ENCODE measurements at places on chromosomes 6 and 20.

DNA sequence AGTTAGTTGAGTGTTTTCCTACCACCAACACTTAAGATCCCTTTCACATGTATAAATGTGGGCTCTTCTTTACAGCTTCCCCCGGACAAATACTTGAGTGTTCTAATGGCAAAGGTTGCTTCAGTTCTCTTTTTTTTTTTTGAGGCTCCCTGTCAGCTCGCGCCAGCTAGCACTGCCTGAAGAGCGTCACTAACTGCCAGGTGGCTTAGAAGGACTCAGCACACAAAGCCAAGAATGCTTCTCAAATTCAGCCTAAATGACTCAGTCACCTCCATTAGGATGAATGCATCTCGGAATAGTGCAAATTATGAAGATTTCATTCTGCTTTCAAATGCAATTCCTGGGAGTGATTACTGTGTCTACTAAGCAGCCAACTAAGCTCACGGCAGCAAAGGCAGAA is 150.7 kb upstream of the BTBD3 start:
- DNase-seq = no peak

DNA sequence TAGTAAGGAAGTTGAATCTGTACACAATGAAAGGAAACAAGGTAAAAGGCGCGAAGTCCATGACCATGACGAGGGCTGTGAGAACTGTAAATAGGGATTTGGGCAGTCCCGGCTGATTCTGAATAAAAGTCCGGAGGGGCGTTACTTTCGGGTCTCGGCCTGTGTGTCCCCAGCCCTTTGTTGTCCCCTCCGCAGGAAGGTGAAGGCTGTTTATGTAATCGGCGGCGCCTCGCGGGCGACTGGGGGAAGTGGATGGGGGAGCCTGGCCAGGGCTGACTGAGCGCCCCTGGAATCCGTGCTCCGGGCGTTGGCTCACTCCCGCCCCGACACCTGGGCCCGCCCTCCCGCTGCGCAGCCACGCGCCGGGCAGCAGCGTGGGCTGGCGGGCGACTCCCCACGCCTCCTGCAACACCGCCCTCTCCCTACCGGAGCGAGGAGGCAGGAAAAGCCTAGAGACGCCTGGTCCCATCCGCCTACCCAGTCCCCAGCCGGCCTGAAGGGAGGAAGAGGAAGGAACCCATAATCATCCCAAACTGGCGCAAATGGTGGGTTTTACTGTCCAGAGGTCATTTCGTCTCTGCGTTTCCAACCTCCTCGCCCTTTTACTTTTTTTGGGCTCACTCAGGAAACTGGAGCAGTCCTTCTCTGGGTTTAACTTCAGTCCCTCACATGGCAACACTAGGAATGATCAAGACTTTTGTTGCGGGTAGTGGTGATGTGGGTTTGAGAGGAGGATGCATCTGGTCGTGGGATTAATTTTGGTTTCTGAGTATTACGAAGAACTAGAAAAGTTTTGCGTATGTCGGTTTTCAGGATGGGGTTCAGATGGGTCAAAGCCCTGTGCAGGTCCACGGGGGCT is 12.1 kb downstream of the TRIM31 start:
- peak; percentile 7 for DNase-seq

- DNase-seq = no peak
Observed at GRCh38 chr6:99789767-99790166, 183.1 kb downstream of the PRDM13 start.

DNA sequence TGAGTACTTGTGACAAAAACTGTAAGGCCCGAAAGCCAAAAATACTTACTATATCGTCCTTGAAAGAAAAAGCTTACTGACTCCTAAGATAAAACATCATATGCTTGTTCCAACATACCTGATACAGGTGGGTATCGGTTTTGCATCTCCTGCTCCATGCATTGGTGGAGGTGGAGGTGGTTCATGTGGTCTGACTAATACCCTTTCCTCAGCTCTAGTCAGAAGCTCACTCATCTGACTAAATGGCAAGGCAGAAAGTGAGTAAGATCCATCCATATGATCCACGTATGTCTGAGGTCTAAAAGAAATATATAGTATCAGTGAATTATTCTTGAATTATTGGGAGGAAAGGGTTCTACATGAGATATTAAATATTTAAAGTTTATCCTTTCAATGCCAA is 76.2 kb downstream of the WASF1 start:
- no peak for DNase-seq

GRCh38 chr6:51533962-51534361 is 553.5 kb downstream of the PKHD1 start:
- DNase-seq = no peak

DNA sequence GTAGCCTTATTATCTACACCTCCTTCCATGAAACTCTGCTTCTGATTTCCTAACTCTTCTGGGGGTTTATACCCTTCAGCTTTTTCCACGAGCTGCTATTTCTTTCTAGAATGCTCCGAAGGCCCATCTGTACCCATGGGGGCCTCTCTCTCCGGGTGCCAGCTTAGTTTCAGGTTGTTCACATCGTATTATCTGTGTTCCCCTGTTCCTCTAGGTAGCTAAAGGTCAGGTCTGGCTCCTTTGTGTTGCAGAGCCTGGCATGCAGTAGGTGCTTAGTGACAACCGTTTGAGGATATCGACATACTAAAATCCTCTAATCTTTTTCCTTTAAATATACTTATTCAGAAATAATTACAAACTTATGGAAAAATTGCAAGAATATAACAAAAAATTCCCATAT is 73.0 kb downstream of the UST start:
- no peak for DNase-seq

DNA sequence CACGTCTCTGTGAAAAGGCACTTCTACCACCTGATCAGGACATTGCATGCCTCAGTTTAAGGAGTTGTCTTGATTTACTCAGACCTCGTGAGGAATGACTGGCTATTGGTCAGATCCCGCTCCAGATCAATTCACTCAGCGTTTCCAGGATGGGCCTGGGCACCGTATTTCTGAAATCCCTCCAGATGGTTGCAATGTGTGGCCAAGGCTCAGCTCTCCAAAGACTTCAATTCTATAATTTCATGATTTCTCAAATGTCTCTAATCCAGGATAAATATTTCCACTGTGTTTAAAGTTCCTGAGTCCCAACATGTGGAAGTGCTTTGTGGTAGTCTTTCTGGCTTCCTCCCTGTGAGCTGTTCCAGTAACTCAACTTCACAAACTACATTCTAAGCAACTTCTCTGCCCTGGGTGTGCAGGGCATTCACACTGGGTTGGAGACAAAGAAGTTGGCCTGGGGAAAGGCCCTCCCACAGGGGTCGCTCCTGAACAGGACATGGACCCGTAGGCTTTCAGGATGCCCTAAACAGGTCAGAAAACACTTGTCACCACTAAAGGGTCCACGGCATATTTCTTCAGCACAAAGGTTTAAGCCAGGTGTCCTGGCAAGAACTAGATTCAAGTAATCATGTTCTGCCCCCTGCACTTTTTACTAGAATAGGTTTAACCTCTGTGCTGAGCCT is 212.1 kb downstream of the WDR27 start:
- no peak for DNase-seq

- no peak for DNase-seq
Observed at GRCh38 chr20:21516180-21516567, 2.3 kb upstream of the NKX2-2 start.

GRCh38 chr6:52588087-52588709 is 11.3 kb upstream of the TRAM2 start:
- DNase-seq = no peak

- DNase-seq = no peak
Observed at GRCh38 chr6:45265246-45265645, 62.9 kb upstream of the RUNX2 start.

- DNase-seq = no peak
Observed at GRCh38 chr20:64164123-64164836, at the start of gene MYT1. Gene MYT1 (plus strand): TSS chr20:64164452. CDS start chr20:64198862, 34,410 bp downstream.

DNA sequence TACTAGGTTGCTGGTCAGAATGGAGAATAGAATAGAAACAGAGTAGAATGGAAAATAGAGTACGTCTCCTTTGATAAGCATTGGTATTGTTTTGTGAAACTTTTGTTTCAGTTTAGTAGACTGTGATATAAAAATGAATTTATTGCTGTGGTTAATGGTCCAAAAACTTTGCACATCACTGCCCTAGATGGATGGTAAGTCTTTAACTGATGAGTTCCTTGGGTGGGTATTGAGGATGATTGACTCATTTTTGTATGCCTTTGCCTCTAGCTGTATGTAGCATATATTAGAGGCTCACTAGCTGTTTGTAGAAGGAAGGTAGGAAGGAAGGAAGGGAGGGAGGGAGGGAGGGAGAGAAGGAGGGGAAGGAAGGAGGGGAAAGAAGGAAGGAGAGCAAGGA is 48.3 kb downstream of the ZDHHC14 start:
- no peak for DNase-seq

DNA sequence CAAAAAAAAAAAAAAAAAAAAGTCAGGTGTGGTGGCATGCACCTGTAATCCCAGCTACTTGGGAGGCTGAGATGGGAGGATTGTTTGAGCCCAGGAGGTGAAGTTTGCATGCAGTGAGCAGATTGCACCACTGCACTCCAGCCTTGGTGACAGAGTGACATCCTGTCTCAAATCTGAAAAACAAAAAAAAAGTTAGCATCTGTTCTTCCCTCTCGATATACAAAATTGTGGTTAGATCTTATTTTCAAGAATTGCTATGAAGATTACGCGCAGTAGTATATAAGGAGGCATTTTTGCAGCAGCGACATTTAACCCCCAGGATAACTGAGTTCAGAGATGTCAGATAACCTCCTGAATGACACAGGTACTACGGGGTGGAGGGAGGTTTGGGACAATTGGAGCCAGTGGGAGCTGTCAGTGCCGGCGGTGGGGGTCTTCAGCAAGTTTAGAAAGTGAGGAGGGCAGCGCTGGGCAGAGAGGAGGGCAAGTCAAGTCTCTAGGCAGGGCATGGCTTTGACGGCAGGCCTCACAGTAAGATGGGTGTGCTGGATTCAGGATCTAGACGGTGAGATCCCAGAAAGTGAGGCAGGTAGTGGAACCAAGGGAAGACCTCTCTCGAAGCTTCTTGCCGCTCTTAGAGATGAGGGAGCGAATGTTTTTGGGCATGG is 26.2 kb upstream of the MRPS18A start:
- DNase-seq = no peak

DNA sequence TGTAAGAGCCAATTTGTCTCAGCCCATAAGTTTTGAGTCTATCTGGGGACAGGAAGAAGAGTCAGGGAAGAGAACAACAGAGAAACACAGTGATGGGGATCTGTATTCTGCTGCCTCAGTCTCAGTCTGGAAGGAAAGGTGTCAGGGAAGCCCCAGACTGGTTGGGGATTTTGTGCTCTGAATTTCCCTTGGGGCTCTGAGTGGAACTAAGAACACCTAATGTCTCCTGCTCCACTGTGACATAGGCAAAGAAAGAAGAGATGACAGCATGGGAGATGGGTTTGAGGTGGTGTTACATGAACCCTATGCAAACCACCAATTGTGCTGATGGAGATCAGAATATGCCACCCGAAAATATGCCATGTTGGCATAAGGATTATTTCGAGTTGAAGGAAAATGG is 139.5 kb upstream of the MYLIP start:
- DNase-seq = no peak

GRCh38 chr6:142011156-142011555 is 121.6 kb upstream of the GJE1 start:
- no peak for DNase-seq

Measured in activated naive CD4-positive, alpha-beta T cell (primary cell).